ENCODE measurements at places on chromosomes 3 and 15. TPM values are rescaled to one million over a fixed set of nuclear protein-coding genes. Genes with fewer than 3 reads are reported as not detected.

The EOMES gene
- not detected for polyA plus RNA-seq

The XCR1 gene
- 3.5 TPM for polyA plus RNA-seq

The CILP gene
- polyA plus RNA-seq, result 1.2 TPM

The TF gene
- polyA plus RNA-seq, result 0.60 TPM

The RASL12 gene
- polyA plus RNA-seq, result 10.2 TPM

The GCNT3 gene
- 126 TPM for polyA plus RNA-seq

The EIF4G1 gene
- polyA plus RNA-seq, result 62.9 TPM

The CCDC39 gene
- not detected for polyA plus RNA-seq

The TMCO5A gene
- not detected for polyA plus RNA-seq

The ATP13A4 gene
- 0.60 TPM for polyA plus RNA-seq

The TMEM212 gene
- polyA plus RNA-seq, result not detected

The IP6K2 gene
- polyA plus RNA-seq, result 77.9 TPM

The SERPINI2 gene
- polyA plus RNA-seq, result not detected

The GRIP2 gene
- 0.90 TPM for polyA plus RNA-seq

The CCDC13 gene
- polyA plus RNA-seq, result 0.60 TPM

The SOX14 gene
- not detected for polyA plus RNA-seq

The LRRIQ4 gene
- polyA plus RNA-seq, result not detected

The FETUB gene
- 0.46 TPM for polyA plus RNA-seq

The CELSR3 gene
- under 0.01 TPM for polyA plus RNA-seq

The HRG gene
- 0.04 TPM for polyA plus RNA-seq

The SPINK8 gene
- not detected for polyA plus RNA-seq

The AQP9 gene
- 0.60 TPM for polyA plus RNA-seq

The TRIM42 gene
- polyA plus RNA-seq, result not detected

The FES gene
- polyA plus RNA-seq, result 17.6 TPM

The ESYT3 gene
- 0.63 TPM for polyA plus RNA-seq

The LACTB gene
- polyA plus RNA-seq, result 14.9 TPM

The SENP8 gene
- 1.6 TPM for polyA plus RNA-seq

The SCG3 gene
- polyA plus RNA-seq, result 1.2 TPM

The LCMT2 gene
- 2.3 TPM for polyA plus RNA-seq

The MYRIP gene
- polyA plus RNA-seq, result 4.2 TPM

The INKA1 gene
- not detected for polyA plus RNA-seq

The STRC gene
- 0.51 TPM for polyA plus RNA-seq

Data from sigmoid colon (tissue), 7 donors.